ENCODE measurements at places on chromosomes 3 and 15.

DNA sequence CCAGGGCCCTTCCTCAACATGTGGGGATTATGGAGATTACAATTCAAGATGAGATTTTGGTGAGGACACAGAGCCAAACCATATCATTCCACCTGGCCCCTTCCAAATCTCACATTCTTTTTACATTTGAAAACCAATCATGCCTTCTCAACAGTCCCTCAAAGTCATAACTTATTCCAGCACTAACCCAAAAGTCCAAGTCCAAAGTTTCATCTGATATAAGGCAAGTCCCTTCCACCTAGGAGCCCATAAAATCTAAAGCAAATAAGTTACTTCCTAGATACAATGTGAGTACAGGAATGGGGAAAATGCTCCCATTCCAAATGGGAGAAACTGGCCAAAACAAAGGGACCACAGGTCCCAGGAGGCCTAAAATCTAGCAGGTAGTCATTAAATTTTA, 309.5 kb upstream of the SLITRK3 start:
- DNase-seq = no peak

DNA sequence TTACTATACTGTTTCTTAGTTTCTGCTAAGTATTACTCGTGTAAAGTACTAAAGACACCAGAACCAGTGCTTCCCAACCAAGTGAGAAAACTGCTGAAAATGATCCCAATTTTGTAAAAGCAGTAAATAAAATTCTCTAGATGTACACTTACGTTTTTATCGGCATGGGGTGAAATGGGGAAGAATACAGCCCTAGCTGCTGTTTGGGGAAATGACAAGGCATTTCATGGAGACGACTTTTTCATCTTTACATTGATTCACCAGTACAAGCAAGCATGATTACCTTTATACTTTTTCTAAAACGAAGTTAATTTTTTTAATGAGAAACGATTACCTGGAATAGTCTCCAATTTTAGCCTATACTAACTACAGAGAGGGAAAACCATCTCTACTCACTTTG, 1.4 kb downstream of the PSMD6 start:
- no peak for DNase-seq

- DNase-seq = no peak
Observed at GRCh38 chr15:54282228-54282836, 304.1 kb downstream of the UNC13C start.

DNA sequence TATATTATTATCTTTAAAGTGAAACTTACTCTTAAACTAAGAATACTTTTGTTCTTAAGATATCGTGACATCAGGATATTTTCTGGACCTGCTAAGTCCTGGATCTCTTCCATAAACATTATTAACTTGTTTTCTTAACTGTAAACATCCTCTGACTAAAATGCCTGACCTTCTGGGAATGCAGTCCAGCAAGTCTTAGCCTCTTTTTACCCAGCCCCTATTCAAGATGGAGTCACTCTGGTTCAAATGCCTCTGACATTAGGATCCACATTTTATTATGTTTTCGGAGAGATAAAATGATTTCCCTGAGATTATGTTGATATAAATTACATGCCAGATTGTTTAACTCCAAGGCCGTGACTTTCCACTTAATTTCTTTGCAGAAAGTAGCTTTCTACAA, 37.6 kb downstream of the OSTN start:
- no peak for DNase-seq

DNA sequence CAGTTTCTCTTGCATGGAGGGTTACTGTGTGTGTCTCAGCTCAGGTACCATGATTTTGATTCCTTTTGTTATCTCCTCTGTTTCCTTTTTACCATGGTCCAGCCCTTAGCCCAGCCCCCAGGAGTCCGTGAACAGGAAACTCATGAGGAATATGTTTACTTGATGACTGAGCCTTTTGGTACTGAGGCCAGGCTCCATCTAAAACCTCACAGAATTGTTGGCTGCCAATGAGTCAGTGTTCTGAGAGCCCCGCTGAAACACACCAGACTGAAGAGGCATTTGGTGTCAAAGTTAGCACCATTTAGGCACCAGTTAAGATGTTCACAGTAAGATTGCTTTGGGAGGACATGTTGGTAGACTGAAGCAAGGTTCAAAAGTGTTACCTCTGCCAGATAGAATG, 80.9 kb downstream of the DGKG start:
- DNase-seq = no peak

DNA sequence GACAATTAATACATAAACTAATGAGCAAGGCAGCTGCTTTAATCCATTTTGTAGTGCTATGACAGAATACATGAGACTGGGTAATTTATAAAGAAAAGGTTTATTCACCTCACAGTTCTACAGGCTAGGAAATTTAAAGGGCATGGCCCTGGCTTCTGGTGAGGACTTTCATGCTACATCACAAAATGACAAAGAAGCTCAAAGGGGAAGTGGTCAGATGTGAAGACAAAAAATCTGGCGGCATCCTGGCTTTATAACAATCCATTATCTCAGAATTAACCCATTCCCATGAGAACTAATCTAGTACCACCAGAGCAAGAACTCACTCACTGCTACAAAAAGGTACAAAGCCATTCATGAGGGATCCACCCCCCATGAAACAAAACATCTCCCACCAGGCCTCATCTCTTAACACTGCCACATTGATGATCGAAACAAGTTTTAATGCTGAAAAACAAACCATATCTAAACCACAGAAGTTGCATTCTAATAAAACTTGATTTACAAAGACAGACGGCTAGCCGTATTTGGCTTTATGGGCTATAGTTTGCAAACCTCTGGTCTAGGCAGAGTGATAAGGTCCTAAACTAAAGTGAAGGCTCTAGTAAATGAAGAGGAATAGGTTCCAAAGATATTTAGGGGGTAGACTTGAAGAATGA, 44.2 kb downstream of the GSK3B start:
- DNase-seq = no peak

GRCh38 chr3:162441716-162442115, 945.1 kb downstream of the OTOL1 start:
- DNase-seq = no peak

Data from H7 (cell line).